ENCODE measurements at places on chromosomes 13 and 19. TPM values are rescaled to one million over a fixed set of nuclear protein-coding genes. Genes with fewer than 3 reads are reported as not detected.
A peak's percentile ranks its signal among the peaks of the same experiment; 100 is the strongest.

Gene EXOSC5
- 30.3 TPM for total RNA-seq

Gene OLFM2
- total RNA-seq, result 0.96 TPM

Gene CEACAM20
- total RNA-seq, result not detected

Gene PODNL1
- total RNA-seq, result 12.9 TPM

Gene ZNF738
- 1.5 TPM for total RNA-seq

Gene SRRM5
- 0.32 TPM for total RNA-seq

Gene PPFIA3
- total RNA-seq, result 33.3 TPM

Gene SERPINE3
- total RNA-seq, result not detected

DNA sequence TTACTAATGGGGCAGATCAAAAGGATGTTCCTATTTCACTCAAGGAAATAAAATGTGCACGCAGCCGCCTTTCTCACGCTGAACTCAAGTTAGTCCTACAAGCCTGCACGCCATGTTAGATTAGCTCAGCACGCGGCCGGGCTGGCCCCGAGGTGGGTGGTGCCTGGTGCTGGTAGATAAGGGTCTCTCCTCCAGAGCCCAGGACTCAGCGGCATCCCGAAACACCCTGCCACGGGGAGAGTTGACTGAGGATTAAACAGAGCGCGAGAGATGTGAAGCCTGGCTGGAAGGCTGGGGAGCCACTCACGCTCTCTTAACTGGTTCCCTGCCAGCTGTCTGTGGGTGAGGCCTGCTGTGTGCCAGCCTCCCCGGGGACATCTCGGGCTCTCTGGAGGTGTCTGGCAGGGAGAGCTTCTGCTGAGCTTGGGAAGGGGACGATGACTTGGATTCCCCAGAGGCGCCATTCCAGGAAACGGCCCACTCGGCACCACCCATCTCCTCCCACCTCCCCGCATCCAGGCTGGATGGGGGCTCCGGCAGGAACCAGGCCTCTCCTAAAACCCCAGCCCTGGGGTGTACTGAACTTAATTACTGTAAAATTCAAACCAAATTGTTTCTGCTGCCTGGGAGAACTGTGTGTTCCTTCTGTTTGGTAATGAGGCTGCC, 122.2 kb downstream of the KDM4B start:
- DNase-seq, result no peak

GRCh38 chr13:101127741-101128353, 288.5 kb downstream of the NALCN start:
- DNase-seq, result no peak

- no peak for DNase-seq
Measured at GRCh38 chr19:5447700-5448311, 7.4 kb upstream of the ZNRF4 start.

DNA sequence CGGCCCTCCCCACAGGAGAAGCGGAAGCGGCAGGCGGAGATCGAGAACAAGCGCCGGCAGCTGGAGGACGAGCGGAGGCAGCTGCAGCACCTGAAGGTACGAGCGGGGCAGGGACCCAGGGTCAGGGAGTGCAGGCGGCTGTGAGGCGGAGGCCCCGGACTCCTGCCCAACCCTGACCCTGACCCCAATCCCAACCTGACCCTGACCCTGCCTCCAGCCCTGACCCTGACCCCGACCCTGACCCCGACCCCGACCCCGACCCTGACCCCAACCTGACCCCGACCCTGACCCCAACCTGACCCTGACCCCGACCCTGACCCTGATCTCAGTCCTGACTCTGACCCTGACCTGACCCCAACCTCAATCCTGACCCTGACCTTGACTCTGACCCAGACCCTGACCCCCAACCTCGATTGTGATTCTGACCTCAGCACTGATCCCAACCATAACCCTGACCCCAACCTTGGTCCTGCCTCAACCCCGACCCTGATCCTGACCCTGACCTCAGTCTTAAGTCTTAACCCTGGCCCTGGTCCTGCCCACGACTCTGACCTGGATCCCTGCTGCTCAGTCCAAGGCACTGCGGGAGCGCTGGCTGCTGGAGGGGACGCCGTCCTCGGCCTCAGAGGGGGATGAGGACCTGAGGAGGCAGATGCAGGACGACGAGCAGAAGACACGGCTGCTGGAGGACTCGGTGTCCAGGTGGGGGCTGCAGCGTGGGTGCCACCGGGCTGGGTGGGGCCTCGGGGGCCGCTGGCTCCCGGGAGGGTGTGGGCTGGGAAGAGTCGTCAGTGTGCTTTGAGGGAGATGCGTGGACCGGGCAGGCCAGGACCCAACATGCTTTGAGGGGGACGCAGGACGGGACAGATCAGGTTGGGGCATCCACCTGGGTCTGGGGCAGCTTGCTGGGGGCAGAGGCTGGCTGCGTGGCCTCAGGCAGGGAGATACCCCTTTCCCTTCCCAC, 18.5 kb downstream of the PALM start:
- DNase-seq, result no peak

DNA sequence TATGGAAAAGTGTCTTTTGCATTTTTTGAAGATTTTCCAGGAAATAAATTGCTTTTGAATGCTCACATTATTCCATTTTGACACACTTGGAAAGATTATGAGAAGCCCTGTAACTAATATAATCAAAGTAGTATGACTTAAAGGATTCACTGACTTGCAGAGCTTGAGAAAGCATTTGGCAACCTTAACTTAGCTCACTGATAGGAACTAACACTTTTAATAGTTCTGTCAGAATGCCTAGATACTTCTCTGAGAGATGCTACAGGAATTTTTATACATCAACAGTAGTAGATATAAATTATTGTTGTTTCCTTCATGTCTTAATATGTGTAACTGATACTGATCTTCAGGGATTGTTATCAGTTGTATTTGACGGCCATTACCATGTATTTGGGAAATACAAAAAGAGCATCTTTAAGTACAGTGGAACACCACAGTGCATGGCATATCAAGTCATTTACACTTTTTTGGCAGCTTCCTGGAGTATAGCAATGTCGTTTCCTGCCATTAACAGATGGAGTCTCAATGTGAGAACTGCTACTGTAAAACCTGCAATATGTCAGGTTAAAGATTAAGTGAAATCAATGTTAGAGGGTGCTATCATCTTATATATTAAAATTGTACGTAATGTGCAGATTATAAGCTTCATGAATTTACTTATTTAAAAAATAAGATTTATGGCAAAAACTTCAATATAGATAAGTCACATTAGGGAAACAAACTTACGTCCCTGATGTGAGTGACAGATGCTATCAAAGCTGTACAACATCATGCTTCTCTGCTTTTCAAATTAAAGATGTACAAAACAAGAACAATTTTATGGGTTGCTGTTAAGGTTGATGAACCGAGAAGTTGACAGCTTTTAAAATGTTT, 1159.8 kb upstream of the MIR17HG start:
- no peak for DNase-seq

GRCh38 chr13:70375718-70376117, 267.5 kb upstream of the KLHL1 start:
- no peak for DNase-seq

- no peak for DNase-seq
Measured at GRCh38 chr19:10228393-10228792, 2.7 kb downstream of the S1PR2 start.

DNA sequence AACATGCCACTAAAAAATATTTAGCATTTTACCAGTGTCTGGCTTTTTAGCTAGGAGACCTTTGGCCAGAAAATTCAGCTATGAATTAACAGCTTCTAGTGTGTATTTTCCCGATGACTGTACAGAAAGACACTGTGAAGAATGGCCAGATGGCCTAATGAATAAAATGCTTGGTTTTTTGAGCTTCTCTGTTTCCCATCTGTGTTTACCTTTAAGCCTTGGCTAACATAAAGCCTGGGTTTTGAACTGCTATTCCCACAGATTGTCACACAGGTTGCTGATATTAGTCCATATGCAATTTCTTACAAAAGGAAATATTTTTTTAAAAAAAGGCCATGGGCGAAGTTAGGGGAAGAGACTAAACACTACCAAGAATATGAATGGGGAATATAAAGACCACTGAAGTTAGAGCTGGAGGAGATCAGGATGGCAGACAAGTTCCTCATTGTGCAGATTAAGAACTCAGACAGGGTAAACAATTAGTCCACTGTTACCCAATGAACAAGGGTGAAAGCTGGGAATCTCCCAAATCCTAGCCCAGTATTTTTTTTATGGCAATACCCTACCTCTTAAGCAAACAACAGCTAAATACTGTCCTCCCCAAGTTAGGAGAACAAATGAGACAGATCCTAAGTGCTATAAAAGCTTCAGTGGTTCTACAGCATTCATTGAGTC, 95.1 kb downstream of the DCT start:
- no peak for DNase-seq

DNA sequence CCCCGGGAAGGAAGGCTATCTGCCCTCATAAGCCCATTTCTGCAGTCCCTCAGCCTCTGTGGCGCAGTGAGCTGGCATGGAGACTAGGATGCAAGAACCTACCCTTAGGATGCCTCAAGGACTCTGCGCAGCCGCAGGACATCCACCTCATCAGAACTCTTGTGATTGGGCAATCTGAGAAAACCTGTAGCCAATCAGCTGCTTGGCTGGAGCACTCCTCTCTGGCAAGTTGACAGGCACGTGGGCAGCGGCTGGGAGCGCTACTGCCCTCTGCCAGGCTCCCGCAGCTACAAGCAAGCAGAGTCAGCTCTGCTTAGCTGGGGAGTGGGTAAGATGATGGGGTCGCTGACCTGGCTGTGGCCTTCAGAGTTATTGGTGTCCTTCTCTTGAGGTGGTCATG, 1.5 kb upstream of the ECSIT start:
- peak; percentile 83 for DNase-seq

GRCh38 chr13:114097212-114097892, 35.1 kb downstream of the RASA3 start:
- no peak for DNase-seq

DNA sequence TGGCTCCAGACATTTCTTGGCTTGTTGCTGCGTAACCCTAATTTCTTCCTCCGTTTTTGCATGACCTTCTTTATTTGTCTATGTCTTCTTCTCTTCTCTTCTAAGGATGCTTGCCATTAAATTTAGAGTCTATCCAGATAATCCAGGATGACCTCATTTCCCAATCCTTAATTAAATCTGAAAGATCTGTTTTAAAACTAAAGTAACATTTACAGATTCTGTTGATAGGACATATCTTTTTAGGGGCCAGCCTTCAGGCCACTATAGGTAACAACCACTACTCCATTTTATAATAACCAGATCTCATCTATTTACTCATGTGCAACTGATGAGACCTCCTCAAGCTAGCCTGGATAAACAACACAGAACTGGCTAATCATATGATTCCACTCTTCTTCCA, 490.5 kb upstream of the SLC10A2 start:
- DNase-seq, result no peak

DNA sequence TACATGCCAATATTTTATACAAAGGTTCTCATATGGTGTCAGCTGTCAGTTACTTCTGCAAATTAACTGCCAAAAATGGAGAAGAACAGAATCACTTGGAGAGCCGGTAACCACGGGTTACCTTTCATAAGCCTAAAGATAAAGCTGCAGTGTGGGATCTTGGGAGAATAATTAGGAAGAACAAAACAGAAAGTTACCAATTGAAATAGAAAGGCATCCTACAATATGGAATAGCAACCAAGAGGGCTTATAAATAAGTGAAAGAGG, 74.2 kb downstream of the TSHZ3 start:
- no peak for DNase-seq

- DNase-seq, result no peak
Measured at GRCh38 chr13:68736961-68737360, 1370.7 kb upstream of the ATXN8OS start.

DNA sequence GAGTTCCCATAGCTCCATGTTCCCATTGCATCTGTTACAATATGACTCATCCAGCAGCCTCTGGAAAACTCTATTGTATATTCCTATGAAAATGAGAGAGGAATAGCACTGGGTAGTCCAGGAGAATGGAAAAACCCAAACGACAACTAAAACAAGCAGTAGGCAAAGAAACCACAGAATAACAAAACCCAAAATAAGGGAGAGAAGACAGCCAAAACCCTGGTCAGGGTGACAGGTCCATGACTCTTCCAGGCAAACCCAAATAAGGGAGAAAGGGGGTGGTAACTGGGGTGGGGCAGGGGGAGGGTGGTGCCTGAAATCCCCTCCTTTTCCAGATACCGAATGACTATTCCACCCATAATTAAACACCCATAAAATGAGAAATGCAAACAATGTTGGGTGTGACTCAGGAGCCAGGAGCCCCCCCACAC, 4.0 kb upstream of the ZNF8 start:
- DNase-seq, result no peak

GRCh38 chr13:27041341-27041740, 130.3 kb downstream of the USP12 start:
- no peak for DNase-seq

GRCh38 chr13:60164234-60164889, 634 bp upstream of the DIAPH3 start:
- no peak for DNase-seq

DNA sequence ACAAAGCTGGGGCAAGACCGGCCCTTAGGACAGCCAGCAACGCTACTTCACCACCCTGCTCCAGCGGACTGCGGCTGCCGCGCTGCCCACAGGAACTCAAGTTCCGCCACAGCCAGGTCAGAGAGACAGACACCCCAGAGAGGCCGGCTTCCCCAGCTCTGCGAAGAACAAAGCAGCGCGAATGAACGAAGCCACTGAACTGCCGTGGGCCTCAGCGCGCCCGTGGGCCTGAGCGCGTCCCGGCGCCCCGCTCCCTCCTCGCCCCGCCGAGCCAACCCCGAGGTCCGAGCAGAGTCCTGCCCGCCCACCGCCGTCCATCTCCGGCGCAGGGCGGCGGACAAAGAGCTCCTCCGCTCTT, 158.4 kb downstream of the RNF17 start:
- no peak for DNase-seq

DNA sequence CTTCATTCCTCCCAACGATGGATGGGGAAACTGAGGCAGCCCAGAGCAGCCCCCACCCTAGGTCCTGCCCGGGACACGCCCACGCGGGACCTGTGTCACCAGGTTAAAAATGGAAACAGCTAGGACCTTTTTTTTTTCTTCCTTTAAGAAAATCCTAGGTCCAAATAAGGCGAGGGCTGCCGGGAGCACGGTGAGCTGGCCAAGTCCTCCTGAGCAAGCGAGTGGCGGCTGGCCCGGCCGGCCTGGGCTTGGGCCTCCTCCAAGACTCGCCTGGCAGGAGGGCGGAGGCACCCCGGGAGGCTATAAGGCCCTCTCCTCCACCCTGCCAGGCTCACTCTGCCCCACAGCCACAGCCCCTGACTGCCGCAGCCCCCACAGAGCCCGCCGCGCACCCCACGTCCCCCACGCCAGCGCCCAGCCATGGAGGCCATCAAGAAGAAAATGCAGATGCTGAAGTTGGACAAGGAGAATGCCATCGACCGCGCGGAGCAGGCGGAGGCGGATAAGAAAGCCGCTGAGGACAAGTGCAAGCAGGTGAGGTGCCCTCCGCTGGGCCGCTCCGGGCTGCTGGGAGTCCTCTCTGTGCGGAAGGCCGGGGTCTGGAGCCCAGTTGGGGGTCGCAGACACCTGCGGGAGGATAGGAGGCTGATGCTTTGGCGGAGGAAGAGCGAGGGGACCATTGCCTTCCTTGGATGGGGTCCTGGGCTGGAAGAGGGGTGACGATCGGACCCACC, 8.9 kb upstream of the TPM4 start:
- DNase-seq, result peak; percentile 96

- no peak for DNase-seq
Measured at GRCh38 chr19:38663957-38664502, 16.6 kb downstream of the ACTN4 start.

GRCh38 chr13:33322543-33322809, 36.9 kb upstream of the STARD13 start:
- DNase-seq, result no peak

All from ascending aorta (tissue), 2 donors.